ENCODE measurements at places on chromosomes 3 and 15. TPM values are rescaled to one million over a fixed set of nuclear protein-coding genes. Genes with fewer than 3 reads are reported as not detected.
A peak's percentile ranks its signal among the peaks of the same experiment; 100 is the strongest.

The FRMD5 gene
- total RNA-seq, result 1.00 TPM

The FGF12 gene
- total RNA-seq, result not detected

DNA sequence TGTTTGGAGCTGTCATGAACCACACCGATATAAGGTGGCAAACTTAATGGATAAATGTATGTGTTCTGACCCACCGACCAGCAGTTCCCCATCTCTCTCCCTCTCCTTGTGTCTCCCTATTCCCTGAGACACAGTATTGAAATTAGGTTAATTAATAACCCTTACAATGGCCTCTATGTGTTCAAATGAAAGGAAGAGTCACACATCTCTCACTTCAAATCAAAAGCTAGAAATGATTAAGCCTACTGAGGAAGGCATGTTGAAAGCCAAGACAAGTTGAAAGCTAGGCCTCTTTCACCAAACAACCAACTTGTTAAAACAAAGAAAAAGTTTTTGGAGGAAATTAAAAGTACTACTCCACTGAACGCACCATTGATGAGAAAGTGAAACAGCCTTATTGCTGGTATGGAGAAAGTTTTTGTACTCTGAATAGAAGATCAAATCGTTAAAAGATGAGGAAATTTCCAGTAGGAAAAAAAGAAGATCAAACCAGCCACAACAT lies 15.0 kb downstream of the ATR start:
- H3K36me3 ChIP-seq, result no peaks in the 10 kb centered on the region
- DNase-seq, result no peak
- no peak overlapping the region for H3K4me3 ChIP-seq

DNA sequence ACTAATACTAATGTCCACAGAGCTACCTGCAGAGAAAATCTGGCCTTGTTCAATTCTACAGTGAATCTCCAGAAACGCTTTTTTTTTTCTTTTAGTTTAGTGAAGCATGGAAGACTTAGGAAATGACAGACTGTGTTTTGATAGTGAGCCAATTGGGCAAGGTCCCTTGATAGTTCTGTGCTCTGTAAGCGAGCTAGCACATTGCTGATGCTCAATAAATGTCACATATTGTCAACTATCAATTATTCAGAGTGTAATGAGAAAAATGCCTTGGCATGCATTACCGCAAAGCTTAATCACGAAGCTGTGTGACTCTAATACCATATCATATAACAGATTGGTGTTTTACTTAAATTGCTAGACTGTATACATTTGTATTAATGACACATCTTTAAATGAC lies 5.2 kb upstream of the C3orf85 start:
- H3K27ac ChIP-seq, result no peak overlapping the region
- DNase-seq, result no peak
- H3K36me3 ChIP-seq, result no peaks in the 10 kb centered on the region
- H3K4me1 ChIP-seq, result peaks cover 7% of the 10 kb centered on the region

DNA sequence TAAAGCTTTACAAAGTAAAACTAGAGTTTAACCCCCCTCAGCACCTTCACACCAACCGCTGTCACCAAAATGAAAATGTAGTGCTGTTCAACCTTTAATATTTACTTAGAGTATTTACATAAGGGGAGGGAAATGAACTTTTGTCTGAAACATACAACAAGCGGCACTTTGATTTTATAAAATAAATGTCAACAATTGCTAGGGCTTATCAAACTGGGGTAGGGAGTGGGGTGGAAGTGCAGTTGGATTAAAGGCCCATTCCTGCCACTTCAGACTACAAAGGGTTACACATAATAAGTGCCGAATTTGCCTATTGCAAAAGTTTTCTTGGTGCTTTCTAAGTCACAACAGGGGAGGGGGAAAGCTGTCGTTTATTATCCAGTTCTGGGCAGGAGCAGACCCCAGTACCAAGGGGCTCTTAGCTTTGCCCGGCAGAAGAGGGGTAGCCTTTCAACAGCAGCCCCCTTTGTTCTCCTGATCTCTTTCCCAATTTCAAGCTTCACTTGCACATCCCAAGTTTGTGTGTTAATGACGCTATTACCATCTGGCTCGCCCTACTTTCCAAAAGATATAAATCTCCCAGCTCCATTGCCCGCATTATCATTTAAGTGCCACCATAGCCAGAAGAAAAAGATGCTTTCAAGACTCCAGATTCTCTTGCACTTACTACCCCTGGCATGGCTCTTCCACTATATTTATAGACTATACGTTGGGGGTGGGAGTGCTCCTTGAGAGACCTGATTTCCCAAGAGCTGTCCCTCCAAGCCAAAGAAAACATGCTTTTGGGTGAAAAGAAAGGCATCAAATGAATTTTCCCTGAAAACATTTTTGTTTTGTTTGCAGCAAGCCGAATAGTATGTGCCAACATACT lies 17.0 kb downstream of the SOX2 start:
- no peaks in the 10 kb centered on the region for H3K36me3 ChIP-seq
- peaks cover 13% of the 10 kb centered on the region for H3K4me1 ChIP-seq
- no peaks in the 10 kb centered on the region for H3K27me3 ChIP-seq
- no peak overlapping the region for H3K4me3 ChIP-seq

- no peaks in the 10 kb centered on the region for H3K27me3 ChIP-seq
- peaks cover 17% of the 10 kb centered on the region for H3K4me1 ChIP-seq
- H3K27ac ChIP-seq, result no peak overlapping the region
- no peaks in the 10 kb centered on the region for H3K36me3 ChIP-seq
- no peak for DNase-seq
- H3K4me3 ChIP-seq, result no peak overlapping the region
Observed at GRCh38 chr3:48395714-48396113, 23.7 kb downstream of the FBXW12 start.

GRCh38 chr3:120418866-120419490 lies 31.8 kb downstream of the FSTL1 start:
- no peak overlapping the region for H3K4me3 ChIP-seq
- no peak overlapping the region for H3K27ac ChIP-seq
- H3K4me1 ChIP-seq, result peaks cover 17% of the 10 kb centered on the region
- H3K27me3 ChIP-seq, result peaks cover 1% of the 10 kb centered on the region
- H3K36me3 ChIP-seq, result no peaks in the 10 kb centered on the region
- DNase-seq, result peak; percentile 76

GRCh38 chr3:111385971-111386495 lies 156.0 kb upstream of the CD96 start:
- H3K27ac ChIP-seq, result no peak overlapping the region
- DNase-seq, result no peak
- H3K4me3 ChIP-seq, result no peak overlapping the region
- no peaks in the 10 kb centered on the region for H3K36me3 ChIP-seq
- H3K4me1 ChIP-seq, result no peaks in the 10 kb centered on the region

DNA sequence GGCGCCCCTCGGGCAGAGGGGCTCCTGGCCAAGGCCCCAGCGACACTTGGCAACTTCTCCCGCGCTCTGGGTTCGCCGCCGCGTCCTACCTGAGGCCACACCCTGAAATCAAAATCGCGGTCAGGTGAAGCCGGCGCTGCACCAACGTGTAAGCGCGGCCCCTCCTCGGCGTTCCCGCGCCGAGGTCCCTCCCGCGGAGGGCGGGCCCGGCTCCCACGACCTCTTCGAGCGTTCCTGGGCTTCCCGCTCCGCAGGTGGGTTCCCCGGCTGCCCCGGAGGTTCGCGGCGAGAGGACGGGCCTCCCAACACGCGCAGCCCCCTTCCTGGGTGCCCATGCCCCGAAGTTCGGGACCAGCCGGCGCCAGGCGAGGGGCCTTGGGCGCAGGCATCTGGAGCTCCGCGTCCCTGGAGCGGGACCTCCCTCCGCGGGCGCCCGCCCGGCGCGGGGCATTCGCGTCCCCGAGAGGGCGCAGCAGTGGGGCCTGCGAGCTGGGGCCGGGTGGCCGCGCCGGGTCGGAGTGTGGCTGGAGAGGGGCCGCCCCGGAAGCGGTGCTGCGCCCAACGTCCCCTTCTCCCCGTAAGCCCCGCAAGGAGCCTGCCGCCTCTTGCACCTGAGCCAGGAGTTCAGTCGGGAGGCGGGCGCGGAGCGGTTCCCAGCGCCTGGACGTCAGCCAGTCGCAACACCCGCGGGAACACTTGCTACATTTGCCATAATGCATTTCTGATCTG lies 13.7 kb downstream of the PAK6 start:
- H3K4me1 ChIP-seq, result peaks cover 28% of the 10 kb centered on the region
- peaks cover 1% of the 10 kb centered on the region for H3K27me3 ChIP-seq
- no peaks in the 10 kb centered on the region for H3K36me3 ChIP-seq
- H3K4me3 ChIP-seq, result peak overlapping the region; percentile 64
- no peak for DNase-seq
